Fibroblast of skin of right quadriceps (primary cell): ENCODE measurements at places on chromosomes 13 and 19.

GRCh38 chr19:52237771-52238400 is 31.5 kb upstream of the ZNF766 start:
- peak; percentile 59 for DNase-seq

GRCh38 chr19:40596608-40597328 is 4.4 kb upstream of the LTBP4 start:
- peak; percentile 38 for DNase-seq

GRCh38 chr19:40472516-40472915 is 5.7 kb downstream of the SPTBN4 start:
- DNase-seq = no peak

- DNase-seq = peak; percentile 28
These were observed 638 bp downstream of the ADGRE5 start for GRCh38 chr19:14381689-14382474.

DNA sequence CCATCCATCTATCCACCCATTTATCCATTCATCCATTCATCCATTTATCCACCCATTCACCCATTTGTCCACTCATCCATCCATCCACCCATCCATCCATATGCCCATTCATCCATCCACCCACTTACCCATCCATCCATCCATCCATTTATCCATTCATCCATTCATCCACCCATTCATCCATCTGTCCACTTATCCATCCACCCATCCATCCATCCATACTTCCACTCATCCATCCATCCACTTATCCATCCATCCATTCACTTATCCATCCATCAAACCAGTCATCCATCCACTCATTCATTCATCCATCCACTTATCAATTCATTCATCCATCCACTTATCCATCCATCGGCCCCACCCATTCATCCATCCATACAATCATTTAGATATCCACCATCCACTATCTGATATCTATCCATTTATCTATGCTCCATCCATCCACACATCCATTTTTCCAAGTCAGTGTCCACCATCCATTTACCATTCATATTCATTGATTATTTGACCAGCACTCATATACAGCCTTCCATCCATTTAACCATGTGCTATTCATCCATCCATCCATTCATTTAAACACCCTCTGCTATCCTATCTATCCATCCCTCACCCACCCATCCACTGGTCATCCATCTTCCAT is 2.8 kb downstream of the TMEM221 start:
- no peak for DNase-seq

DNA sequence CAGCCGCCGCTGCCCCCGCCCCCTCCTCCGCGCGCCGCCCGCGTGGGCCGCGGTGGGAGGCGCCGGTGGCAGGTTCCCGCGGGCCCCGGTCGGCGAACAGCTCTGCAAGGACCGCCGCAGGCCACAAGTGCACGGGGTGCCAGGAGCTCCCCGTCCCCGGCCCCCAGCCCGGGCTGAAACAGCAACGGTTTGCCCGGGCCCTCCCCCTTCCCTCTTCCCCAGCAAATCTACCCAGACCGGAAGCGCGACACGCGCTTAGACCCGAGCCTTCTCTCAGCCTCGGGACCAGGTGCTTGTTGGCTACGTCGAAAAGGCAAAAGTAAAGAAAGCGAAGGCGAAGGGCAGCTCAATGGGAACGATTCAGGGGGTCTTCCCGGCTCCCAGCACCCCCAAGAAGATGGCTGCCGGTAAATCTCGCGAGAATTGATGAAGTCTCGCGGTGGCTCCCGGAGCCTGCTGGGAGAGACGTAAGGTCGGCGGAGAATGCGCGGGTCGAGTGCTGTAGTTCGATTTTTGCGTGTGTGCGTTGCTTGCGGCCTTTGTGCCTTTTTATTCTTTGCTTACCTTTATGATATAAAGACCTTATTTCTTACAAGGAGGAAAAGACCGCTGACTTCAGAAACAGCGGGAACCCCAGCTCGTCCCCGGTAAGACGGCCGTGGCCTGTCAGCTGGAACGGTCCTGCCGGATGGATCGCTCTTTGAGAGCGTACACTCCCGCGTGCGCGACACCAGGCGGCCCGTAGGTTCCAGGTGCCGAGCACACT is at the start of gene RBM26:
Gene RBM26, minus strand, starts transcription at position 425 of the 766 bp plus-strand sequence. CDS start 481 bp downstream, outside the sequence.
- DNase-seq = peak; percentile 95

GRCh38 chr13:112253631-112254030 is 122.5 kb upstream of the SPACA7 start:
- DNase-seq = no peak

DNA sequence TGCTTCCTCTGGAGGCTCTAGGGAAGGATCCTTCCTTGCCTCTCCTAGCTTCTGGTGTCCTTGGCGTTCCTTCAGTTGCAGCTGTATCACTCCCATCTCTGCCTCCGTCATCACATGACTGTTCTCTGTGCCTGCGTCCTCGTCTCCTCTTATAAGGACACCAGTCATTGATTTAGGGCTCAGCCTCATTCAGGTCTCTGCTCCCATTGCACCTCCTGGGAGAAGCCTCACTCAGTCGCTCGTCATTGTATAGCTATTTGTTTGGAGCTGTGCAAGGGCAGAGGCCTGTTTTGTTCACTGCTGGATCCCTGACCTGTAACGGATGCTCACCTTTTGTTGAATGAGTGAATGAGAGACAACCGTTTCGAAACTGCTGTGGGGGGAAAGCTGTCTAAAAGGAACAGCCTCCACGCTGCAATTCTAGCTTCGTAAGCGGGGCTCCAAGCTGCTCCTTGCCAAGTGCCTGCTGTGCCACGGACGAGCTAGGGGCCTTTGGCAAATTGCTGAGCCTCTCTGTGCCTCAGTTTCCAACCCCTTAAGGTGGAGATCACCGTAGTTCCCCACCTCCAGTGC is 17.2 kb downstream of the BRSK1 start:
- DNase-seq = no peak

DNA sequence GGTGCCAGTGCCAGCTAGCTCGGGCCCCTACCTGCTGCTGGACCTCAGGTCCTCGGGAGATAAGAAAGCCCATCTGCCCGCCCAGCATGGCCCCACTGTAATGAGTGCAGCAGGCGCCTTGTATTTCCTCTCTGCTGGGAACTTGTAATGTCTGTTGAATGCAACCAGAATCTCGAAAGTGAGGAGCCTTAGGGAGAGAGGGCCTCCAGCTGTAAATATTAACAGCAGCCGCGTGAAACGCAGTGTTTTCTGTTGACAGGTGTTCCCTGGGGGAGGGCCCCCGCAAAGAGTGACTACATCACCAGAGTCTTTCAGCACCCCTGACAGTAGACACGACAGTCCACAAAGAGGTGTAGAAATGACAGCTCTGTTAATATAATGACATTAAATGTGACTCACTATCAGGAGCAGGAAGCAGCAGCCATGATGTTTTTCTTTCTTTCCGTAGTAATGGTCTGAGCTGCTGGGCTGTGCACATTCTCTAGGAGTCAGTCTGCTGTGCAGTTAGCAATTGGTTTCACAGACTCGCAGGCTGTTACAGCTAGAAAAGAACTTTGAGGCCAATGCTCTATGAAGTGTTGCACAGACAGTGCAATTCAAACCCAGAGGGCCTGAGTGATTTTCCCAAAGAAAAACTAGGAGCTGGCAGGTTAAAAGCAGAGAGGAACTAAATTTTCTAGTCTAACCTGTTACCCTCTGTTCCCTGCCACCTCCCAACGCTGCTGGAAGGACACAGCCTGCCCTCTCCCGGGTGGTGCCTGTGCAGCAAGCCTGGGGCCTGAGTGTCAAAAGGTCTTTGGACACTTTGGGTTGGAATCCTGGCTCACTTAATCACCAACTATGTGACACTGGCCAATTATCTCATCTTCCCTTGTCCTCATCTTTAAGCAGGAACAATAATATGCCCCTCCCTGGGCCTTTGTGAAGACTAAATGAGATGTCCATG is 58.6 kb upstream of the WASF3 start:
- DNase-seq = peak; percentile 61

DNA sequence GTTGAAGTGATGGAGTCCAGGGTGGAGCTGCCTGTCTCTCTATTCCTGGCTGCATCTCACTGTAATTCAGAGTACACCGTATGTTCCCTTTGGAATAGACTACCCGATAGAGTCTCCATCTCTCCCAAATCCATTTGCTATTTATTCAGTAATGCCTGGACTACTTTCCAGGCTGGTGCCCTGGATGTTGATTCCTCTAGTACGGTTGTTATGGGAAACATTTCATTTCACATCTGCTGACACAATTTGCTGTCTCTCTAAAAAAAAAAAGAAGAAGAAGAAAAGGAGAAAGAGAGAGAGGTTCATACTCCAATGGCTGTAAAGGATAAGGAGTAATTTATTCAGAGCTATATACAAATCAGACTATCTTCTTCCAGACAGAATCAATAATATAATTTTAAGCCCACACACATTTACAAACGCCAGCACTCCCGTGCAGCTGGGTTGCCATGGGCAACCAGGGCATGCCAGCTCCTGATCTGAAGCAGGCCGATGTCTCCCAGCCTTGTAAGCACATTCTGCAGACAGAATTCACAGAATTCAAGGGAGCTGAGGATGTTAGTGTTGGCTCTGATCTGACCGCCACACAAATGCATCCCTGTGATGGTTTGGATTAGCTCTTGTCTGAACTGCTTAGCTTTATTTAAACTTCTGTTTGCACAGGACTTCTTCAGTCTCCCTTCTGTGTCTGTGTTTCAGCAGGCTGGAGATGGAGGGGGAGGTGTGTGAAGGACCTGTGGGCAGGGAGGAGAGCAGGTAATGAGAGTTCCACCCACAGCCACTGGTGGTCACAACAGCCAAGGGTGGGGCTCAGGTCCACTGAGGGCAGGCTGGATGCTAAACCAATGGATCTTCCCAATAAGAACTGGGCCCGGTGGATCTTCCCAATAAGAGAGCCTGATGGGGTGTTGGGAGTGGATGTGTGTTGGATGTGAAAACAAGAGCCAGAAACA is 66.0 kb downstream of the TEX26 start:
- peak; percentile 38 for DNase-seq

GRCh38 chr13:21531455-21531854 is 72.4 kb upstream of the ZDHHC20 start:
- no peak for DNase-seq

DNA sequence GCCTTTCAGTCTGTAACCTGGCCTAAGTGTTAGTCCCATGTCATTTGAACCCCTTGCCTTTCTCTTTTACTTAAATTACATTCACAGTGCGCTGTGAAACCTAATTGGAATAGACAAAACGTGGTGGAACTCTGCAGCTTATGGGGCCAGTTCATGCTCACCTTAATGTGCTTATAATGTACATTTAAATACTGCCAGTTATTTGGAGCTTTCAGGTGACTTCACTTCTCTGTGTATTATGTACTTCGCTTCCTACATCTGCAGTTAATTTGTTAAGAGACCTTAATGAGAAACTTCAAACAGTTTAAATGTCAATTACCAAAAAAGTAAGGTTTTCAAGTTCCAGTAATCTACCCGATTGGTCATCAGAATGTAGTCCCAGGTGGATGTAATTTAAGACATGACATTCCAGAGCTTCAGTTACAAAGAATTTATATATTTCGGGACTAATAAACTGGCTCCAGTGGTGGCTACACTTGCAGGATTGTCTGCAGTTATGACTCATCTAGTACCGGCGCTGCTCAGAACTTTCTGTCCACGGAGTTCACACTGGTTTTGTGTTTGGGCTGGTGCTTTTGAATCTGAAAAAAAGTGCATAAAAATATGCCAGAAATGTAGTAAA is 125.3 kb downstream of the TM9SF2 start:
- DNase-seq = peak; percentile 67

DNA sequence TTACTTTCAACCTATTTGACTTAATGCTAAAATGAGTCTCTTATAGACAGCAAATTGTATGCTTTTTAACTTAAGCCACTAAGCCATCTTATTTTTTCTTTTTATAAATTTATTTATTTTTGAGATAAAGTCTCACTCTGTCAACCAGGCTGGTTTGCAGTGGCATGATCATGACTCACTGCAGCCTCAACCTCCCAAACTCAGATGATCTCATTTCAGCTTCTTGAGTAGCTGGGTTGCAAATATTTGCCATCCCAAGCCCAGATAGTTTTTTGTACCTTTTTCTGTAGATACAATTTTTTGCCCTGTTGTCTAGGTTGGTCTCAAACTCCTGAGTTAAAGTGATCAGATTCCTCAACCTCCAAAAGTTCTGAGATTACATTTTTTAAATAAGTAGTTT is 27.1 kb downstream of the ZNF714 start:
- no peak for DNase-seq

- DNase-seq = no peak
These were observed 30.0 kb downstream of the FLT1 start for GRCh38 chr13:28464861-28465460.

- no peak for DNase-seq
These were observed 525.3 kb downstream of the DIAPH3 start for GRCh38 chr13:59638404-59638803.

- DNase-seq = no peak
These were observed 16.8 kb downstream of the CCL25 start for GRCh38 chr19:8069096-8069973.

- DNase-seq = peak; percentile 95
These were observed 1.3 kb upstream of the DNAJC15 start for GRCh38 chr13:43021926-43022670.

DNA sequence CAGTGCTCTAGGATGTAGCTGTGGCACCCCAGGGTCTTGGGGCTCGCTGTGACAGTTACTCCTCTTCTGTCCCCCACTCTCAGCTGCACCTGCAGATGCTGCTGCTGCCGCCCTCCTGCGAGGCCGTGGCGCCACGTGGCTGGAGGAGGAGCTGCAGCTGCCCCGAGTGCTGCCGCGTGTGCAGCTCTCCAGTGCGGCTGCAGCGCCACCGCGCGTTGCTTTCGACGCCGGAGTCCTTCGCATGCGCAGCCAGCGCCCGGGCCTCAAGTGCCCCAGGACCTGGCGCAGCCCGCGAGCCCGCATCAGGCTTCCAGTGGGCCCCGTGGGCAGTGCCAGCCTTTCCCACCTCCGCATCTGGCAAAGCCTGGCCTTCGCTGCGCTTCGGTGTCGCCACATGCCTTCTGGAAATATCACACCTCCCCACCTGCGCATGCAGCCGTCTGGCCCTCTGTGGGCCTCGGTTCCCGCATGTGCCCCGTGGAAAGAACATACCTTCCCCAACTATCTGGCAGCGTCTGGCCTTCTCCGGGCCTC is 692 bp upstream of the ZNF580 start:
- DNase-seq = peak; percentile 74

DNA sequence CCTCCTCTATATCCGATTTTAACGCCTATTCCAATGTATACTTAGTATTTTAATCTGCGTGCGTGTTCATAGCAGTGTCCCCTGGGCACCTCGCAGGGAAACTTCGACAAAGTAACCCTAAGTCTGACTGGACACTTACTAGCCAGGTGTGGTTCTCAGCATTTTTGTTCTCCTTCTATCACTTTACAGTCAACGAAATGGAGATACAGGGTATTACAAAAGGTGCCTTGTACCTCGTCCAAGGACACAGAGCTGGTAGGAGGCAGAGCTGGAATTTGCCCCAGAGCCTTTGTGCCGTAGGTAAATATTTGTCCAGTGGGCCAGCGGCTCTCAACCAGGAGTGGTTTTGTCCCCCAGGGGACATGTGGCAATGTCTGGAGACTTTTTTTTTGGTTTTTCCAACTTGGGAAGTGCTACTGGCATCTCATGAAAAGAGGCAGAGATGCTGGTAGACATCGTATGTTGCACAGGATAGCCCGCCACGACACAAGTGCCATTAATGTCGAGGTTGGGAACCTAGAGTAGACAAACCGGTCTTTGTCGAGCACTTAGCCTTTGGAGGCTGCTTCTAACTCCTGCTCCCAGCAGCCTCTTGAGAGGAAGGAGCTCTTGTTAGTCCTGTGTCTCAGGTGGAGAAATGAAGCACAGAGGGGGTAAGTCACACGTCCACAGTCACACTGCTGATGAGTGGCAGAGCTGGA is 1.1 kb downstream of the ZNF444 start:
- no peak for DNase-seq
